D721Med (cell line): ENCODE measurements at places on chromosomes 5 and 9.

GRCh38 chr9:116000748-116001329 lies 152.8 kb upstream of the PAPPA start:
- no peak for DNase-seq

DNA sequence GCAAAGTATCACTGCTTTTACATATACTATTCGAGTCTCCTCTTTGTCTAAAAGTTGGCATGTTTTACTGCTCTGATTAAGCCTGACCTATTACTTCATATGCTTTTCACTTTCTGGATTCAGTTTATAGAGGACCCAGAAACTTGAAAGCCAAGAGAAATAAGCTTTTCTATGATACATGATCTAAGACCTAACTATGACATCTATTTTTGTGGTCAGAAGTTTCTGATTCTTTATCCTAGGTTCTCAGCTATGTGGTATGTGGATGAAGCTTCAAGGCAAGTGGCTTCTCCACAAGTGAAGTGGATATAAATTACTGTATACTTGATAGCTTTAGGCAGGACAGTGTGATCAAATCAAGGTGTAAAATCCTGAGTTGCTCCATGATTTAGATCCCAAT lies 6.3 kb downstream of the EDIL3 start:
- no peak for DNase-seq

GRCh38 chr9:87834357-87834756 lies 48.3 kb upstream of the SPATA31E1 start:
- no peak for DNase-seq

GRCh38 chr5:172441262-172441751 lies 13.0 kb downstream of the SH3PXD2B start:
- DNase-seq, result no peak

GRCh38 chr9:8905731-8906130 lies 1106.2 kb upstream of the DMAC1 start:
- no peak for DNase-seq

DNA sequence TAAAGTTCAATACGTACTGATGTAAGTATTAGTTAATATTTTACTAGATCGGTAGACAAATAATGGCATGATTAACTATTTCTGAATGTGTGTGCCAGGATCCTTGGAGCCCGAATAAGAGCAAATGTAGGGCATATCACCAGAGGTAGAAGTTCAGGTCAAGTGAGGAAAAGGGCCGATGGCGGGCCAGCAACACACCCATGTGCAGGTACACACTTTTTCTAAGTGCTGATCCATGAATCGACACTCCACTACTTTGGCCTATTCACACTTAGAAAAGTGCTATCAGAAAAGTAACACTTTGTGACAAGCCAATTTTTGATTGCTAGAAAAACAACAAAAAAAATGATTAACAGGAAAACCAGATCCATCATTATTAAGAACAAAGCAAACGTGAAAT lies 150.3 kb downstream of the AUH start:
- DNase-seq, result no peak

DNA sequence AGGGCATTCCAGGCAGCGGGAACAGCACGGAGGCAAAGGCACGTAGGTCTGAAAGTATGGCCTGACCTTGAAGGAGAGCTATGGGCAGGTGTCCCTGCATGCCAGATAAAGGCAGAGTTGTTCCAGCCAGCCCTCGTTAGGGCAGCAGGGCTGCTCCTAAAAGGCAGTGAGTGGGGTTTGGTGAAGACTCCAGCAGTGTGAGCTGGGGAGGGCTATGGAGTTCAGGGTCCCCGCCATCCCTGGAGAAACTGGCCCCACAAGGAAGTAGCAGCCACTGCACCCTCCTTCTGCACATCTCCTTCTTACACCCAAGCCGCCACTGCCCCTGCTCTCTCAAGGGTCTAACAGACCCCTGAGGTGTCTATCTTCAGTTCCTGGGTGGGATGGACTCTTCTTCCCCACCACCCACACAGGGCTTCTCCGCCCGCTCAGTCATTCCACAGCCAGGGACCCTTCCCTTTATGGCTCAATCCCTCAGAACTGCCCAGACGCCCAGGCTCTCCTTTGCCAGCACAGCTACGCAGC lies 1.4 kb downstream of the AKNA start:
- DNase-seq, result no peak

DNA sequence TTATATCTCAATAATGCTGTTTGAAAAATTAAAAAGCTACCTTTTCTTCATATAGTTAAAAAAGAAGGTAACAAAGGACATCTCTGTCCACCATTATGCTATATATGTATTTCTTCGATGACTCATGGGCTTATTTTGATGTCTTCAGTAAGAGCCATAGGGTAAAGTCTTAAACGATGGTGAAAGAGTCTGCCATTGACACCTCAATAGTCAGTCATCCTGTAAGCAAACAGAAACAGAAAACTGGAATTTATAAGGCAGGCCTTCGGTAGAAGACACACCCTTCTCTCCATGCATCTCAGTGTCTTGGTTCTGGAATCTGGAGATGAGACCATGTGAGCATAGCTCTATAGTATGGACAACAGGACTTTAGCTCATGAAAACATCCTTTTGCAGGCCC lies 87.0 kb upstream of the ZNF462 start:
- DNase-seq, result no peak

- DNase-seq, result no peak
Observed at GRCh38 chr5:1779782-1780613, 19.6 kb downstream of the MRPL36 start.

- DNase-seq, result no peak
Observed at GRCh38 chr5:135891791-135892190, 3.9 kb downstream of the IL9 start.

DNA sequence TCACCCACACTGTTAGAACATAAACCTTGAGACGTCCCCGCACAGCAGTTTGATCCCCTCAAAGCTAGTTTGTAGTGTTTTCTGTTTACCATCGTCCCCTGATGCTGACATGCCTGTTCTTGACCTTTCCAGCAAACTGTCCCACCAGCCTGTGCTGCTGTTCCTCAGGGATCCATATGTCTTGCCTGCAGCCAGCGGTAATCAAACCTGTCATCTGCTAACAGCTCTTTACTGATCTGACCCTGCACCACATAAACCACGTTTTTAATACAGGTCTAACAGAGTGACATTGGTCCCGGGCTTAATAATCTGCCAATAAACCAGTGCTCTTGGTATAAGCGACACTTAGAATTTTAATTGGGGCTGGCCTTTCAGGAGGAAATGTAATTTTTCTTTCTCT lies 34.7 kb downstream of the PPIC start:
- DNase-seq, result no peak

GRCh38 chr5:104297076-104297475 lies 734.5 kb upstream of the NUDT12 start:
- DNase-seq, result no peak

DNA sequence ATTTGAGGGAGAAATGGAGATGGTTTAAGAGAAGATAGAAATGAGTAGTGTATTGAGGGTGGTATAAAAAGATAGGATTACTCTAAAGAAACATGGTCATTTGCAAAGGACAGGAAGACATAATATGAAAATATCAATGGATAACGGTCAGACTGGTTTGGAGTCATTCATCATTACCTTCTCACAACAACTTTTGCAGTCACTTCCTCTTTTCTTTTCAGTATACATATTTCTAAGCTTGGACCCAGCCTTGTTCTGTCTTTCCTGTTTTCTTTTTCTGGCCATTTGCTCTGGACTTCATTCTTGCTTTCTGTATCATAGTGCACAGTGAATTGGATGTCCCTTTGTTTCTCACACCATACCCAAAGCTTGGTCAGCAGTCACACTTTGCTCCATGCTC lies 966.5 kb upstream of the TYRP1 start:
- no peak for DNase-seq

DNA sequence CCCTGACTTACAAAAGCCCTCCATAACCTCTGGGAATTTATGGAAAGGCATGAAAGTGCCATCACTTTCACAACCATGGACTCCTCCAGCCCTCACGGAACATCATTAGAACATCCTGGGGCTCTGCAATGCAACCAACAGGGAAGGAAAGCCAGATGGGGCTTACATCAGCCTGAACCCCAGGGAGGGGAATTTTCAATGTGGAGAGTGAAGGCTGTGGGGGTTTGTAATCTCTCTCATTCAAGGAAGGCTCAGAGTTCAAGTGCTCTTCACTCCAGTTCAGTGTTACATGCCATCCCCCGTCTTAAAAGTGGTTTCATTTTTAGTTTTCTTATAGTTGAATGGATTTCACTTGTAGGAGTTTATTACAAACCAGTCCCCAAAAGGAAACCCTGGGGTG lies 5.7 kb downstream of the SPRY4 start:
- no peak for DNase-seq

- DNase-seq, result no peak
Observed at GRCh38 chr5:173242675-173243121, 7.7 kb upstream of the NKX2-5 start.

- no peak for DNase-seq
Observed at GRCh38 chr5:80780024-80780423, 125.2 kb upstream of the DHFR start.

- DNase-seq, result no peak
Observed at GRCh38 chr5:74152625-74153254, 487.8 kb downstream of the ENC1 start.

- DNase-seq, result no peak
Observed at GRCh38 chr5:6634306-6634705, 1.1 kb downstream of the SRD5A1 start.

DNA sequence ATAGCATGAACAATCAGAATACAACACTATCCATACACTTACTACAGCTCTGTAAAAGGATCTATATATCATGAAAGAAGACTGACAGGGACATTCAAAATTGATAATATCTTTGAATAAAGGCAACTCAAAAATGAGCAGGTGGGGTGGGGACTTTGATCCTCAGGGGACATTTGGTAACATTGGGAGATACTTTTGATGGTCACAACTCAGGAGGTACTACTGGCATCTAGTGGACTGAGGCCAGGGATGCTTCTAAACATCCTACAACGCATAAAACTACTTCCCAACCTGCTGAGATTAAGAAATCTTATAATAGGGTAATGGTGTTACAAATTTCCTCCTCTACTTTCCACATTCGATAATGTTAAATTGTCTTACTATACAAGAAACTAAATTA lies 243.9 kb downstream of the ARL15 start:
- DNase-seq, result no peak

DNA sequence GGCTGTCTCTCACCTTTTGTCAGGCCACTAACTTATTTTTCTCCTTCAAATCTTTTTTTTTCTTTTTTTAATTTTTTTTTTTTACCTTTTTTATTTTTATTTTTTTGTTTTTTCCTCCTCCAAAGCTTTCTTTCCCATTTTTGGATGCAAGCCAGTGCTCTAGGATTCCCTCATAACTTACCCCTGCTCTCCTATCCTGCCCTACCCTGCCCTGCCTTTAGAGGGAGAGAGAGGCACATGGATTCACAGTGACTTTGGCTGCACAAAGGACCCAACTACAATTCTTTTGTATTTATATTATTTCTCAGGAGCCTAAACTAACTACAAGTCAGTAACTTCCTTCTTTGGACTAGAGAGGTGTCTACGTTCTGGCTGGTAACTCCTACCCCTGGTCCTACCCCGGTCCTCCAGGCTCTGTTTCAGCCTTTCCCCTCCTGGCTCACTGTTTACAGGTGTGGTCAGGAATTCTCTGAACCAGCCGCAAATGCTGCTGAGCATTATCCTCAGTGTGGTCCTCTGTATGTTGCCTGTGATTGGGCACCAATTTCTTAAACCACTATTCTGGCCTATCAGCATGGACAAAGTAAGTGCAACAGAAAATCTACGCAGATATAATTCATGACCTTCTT lies 8.4 kb upstream of the RUSC2 start:
- DNase-seq, result no peak

GRCh38 chr5:55226027-55226933 lies 835 bp downstream of the MCIDAS start:
- peak; percentile 86 for DNase-seq

GRCh38 chr5:11023945-11024344 lies 262.9 kb upstream of the DAP start:
- DNase-seq, result no peak

DNA sequence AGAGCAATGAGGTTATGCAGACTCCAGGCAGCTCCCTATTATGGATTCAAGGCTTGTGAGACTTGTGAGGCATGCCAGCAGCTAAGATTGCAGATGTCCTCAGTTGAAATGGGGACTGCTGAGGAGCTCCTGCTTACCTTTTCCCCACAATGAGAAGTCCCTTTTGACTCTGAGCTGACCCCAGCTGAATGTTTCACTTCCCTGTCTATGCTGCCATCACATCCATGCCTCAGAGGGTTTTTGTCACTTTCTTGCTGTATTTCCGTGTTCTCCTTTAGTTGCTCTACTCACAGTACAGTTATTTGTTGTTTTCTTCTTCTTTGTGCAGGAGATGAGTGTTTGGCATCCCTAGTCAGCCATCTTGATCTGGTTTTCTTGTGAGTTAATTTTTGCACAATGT lies 18.8 kb upstream of the OR2S2 start:
- DNase-seq, result no peak

GRCh38 chr5:112143690-112144089 lies 275.4 kb downstream of the EPB41L4A start:
- DNase-seq, result no peak

- no peak for DNase-seq
Observed at GRCh38 chr9:27453860-27454553, 70.1 kb upstream of the IFNK start.

GRCh38 chr9:106958955-106959657 lies 96.1 kb downstream of the ZNF462 start:
- no peak for DNase-seq

DNA sequence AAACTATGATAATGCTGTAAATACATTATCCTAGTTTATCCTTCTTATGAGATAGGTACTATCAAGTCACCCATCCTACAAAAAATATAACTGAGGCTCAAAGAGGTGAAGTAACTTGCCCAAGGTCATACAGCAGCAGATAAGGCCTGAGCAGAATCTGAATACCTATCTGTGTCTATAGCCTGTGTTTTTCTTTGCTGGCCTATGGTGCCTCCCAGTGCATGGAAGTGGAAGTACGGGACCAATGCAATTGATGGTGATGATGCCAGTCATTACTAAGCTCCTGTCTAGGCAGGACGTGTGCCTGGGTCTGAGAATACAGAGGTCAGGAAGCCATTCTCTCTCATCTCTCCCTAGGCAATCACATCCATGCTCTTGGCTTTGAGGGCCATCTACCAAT lies 67.8 kb downstream of the FAT2 start:
- DNase-seq, result no peak

DNA sequence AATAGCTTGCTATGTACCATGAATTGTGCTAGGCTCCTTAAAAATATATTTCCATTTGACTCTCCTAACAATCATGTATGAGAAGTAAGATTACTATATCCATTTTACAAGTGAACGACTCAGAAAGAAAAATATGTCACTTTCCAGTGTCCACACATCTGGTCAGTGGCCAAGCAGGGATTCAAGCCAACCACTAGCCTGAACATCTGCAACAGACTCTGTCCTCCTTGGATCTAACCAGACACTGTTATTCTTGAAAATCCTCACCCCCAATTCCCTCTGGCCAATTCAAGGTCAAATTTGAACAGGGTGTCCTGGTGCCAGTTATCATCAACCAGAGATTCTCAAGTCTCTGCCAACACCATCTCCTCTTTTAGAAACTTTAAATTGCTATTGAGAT lies 344.1 kb upstream of the WWC1 start:
- no peak for DNase-seq

- no peak for DNase-seq
Observed at GRCh38 chr9:121169094-121169601, 32.5 kb downstream of the RAB14 start.

- DNase-seq, result no peak
Observed at GRCh38 chr5:177194268-177194667, 60.7 kb downstream of the NSD1 start.
